SJCRH30 (cell line): ENCODE measurements at places on chromosomes 2 and 18. TPM values are rescaled to one million over a fixed set of nuclear protein-coding genes. Genes with fewer than 3 reads are reported as not detected.

The REG1B gene
- total RNA-seq: not detected in 2 replicates

DNA sequence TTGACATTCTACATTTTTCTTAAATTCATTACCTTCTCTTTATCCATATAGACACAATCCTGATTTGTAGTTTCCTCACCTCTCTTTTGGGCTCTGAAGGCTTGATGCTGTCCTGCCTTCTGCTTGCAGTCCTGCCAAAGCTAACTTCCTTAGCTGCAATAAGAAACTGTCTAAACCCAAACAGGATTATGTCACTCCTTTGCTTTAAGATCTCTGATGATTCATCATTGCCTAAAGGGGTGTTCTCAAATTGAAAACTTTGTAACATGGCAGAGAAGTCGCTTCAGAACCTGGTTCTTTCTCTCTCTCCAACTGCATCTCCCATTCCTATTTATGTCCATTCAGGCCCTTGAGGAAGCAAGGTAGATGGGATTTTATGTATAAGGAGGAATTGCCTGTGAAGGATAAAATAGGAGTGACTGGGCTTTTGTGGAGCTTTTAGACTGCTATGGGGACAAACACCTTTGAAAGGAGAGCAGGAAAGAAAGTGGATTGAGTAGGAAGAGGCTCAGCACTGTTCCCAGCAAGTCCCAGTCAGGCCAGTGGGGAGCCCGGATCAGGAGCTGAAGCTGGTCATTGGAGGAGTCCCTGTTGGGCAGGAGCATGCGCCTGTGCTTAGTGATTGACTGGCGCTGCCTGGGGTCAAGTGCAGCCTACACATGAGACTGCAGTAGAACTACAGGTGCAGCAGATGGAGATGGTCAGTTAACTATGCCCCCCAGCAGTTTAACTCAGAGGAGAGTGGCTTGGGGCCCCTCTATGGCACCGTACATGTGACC is 390.6 kb downstream of the CTNNA2 start:
- H3K27me3 ChIP-seq: peaks cover 23% of the 10 kb centered on the region; the same call in 1 of the 2 replicates
- no peaks in the 10 kb centered on the region for H3K4me1 ChIP-seq

The PTPRN gene
- total RNA-seq: not detected in 2 replicates

The VAMP8 gene
- 51.3 and 54.7 TPM in 2 replicates for total RNA-seq

DNA sequence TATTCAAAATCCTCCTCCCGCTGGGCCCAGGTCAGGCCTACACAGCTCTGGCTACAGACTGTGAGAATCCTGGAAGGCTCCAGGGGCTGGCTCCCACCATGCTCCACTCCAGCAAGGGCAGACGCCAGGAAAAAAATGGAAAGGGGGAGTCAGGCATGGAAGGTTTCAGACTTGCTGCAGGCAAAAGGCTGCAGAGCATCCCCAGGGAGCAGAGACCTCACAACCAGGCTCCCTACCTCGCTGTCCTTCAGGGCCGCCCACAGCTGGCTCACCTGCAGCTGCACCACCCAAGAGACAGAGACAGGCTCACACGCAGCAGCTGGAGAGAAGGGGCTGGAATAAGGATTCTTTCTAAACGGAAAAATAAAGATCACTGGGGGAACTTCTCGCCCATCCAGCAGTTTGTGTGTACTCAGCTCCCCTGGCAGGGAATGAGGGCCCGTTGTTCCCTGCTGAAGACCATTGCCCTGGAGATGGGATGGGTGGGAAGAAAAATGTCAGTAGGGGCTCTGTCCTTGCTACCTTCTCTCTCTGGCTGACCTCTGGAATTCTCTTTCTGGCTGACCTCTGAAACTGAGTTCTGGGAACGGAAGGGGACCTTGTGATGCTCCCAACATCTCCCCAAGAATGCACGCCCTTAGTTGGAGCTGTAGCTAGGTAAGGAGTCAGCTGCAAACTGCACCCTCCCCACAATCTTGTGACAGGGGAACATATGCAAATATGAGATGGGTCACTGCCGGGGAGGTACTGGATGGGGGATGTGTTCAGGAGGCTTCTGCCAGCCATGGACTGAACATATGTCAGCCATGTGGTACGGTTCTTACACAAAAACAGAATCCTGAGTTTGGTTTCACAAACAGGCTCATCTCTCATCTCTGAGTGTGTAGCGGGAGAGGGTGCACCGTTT is 34.5 kb downstream of the BCL2 start:
- H3K4me1 ChIP-seq: no peaks in the 10 kb centered on the region
- H3K36me3 ChIP-seq: no peaks in the 10 kb centered on the region
- no peak overlapping the region for H3K4me3 ChIP-seq
- H3K27me3 ChIP-seq: no peaks in the 10 kb centered on the region
- DNase-seq: no peak
